ENCODE measurements at places on chromosomes 4 and X.

DNA sequence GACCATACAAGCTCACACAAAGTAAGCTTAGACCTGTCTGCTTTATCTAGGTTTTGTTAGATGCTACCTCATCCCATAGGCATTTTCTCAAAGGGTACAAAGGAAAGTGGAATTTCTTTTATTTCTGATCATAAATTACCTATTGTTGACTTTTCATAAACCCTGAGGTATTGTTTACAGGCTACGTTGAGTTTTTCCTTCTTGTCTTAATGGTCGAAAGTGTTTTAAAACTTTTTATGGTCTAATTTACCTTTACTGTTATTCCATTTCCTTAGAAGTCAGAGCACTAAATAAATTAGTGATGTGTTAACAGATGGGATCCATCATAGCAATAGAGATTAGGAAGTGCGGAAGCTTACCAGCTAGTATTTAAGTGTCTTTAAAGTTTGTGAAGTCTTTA lies 159.2 kb upstream of the GABRA2 start:
- no peak for DNase-seq

DNA sequence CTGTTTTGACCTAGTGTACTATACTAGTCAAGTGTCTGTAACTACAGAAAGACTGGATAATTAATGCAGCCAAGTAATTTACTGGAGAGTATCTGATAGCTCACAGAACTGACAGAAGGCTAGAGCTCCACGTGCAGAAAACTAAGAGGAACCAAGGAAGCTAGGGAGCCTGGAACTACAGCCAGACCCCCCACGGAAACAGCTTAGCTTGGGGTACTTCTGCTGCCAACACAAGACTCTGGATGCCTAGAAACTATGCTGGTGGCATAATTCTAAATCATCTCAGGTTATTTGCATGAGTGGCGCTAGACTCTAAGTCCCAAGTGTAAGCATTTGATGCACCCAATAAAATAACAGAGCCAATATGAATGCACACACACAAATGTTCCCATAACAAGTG lies 26.5 kb downstream of the HUWE1 start:
- DNase-seq = no peak

- DNase-seq = no peak
Observed at GRCh38 chr4:74376888-74377483, 12.0 kb downstream of the EREG start.

DNA sequence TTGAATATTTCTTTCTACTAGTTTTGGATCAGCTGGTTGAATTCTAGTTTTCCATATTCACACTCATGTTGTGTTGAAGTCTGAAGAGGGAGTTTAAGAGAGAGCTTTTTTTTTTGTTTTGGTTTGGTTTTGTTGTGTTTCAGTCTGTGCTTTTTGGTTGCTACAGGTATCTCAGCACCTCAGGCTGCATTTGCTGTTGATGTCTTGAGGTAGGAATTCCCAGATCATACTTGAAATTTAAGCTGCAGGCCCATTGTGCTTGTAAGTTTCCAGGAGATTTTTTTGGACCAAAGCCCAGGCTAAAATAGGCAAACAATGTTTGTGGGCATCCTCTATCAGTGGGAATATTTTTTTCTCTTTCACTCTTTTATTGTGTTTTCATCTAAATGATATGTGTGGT lies 190.2 kb upstream of the AGA start:
- no peak for DNase-seq

GRCh38 chr4:41373221-41373620 lies 116.5 kb downstream of the UCHL1 start:
- no peak for DNase-seq
